ENCODE measurements at places on chromosomes 6 and 20.

- DNase-seq, result peak; percentile 97
Observed at GRCh38 chr6:166619912-166620311, 7.1 kb downstream of the RPS6KA2 start.

- DNase-seq, result peak; percentile 76
Observed at GRCh38 chr6:156658186-156658965, 118.8 kb upstream of the ARID1B start.

DNA sequence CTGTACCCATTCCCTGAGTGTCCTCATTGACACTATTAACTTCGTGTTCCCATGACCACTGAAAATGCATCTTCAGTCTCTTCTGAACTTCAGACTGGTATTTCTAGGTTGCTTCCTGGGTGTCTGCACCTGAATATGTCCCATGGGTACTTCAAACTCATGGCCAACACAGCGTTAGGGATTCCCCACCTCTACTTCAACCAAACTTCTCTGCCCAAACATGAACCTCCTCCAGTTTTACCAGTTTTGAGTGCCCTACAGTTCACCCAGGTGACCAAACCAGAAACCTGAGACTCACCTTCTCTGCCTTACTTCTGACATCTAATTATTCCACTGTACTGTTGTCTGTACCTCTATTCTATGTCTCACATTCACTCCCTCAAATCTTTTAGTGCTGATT, 99.5 kb upstream of the SUPT3H start:
- no peak for DNase-seq

GRCh38 chr6:15588971-15589634, 73.7 kb downstream of the DTNBP1 start:
- peak; percentile 55 for DNase-seq

- no peak for DNase-seq
Observed at GRCh38 chr20:17558154-17558940, 11.5 kb upstream of the DSTN start.

DNA sequence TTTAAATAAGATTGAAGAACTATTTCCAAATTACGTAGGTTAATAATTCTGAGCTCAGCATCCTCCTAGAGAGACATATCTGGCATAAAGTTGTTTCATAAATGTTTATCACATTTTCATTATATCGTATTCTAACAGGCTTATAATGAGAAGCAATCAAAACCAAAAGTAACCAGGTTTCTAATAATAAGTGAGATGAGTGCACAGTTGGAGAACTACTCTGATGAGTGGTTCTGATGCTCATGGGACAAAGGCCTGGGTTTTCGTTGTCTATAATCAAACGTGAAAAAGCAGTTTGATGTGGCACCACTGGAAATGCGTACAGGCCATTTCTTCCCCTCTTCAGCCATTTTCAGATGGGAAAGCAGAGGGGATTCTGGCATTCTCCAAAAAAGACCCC, 4.7 kb upstream of the SERPINB6 start:
- no peak for DNase-seq

GRCh38 chr6:73817253-73817652, 121.2 kb downstream of the CD109 start:
- no peak for DNase-seq

DNA sequence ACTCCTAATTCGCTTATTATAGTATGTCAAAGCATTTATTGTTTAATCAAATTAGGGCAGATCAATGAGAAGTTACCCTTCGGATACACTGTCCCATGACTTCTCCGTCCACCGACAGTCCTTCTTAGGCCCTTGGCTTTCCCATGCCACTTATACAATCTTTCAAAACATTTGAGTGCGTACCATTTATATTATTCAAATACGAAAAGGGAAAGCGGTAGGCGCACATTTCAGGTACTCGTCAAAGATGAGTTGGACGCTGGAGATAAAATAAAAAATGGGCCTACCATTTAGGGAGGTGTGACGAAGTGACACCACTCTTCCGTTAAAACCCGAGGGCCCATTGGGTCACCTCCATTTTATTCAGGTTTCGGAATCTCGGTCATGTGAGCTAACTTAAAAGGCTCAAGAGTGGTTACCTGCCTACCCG, 542 bp upstream of the AFG1L start:
- no peak for DNase-seq

DNA sequence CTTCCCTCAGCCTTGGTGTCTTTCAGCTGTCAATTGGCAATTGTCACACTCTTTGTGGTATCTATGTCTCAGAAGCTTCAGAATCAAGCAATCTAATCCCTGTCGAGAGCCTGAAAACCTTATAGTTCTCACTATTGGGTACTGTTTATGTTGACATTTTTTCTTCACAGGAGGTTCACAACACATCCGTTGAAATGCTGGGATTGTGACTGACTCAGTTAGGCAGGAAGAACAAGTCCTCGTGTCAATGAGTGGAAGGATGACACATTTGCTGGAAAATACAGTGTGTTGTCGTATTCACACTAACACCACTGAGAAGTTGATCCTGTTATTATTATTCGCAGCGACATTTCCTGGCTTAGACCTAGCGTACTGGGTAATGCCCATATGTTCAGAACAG, 163.9 kb upstream of the CITED2 start:
- no peak for DNase-seq

DNA sequence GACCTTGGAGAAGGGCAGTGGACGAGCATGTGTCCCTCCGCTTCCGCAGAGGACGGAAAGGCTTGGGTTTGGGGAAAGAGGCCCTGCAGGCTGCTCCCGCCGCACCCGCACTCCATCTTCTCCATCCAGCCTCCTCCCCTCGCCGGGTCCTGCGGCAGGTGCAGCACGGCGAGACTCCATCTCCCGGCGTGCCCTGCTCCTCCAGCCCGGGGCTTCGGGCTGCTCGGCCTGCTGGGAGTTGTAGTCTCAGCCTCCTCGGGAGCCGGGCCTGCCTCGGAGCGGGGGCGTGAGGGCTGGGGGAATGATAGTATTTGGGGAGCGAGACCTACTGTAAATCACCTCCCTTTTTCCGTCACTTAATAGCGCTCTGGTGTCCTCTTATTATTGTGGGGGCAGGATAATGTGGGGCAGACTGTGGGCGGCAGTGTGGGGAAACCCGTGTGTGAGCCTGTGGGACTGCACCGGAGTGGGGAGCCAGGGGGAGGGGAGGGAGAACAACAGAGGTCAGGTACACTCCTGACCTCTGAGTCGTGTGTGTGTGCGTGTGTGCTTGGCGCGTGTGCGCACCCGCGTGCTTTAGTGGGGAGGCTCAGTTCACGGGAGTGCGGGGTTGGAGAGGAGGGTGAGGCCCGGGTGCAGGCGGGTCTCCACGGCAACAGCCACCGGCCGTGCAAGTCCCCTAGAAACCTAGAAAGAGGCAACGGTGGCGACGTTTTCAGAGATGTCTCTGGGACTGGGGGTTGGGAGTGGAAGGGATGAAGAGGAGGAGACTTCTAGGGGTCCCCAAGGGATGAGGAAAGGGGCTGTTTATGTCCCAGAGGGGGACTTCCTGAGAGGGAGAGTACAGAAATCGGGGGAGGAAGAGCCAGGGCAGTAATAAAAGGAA, 4.1 kb downstream of the TTBK1 start:
- DNase-seq, result no peak

DNA sequence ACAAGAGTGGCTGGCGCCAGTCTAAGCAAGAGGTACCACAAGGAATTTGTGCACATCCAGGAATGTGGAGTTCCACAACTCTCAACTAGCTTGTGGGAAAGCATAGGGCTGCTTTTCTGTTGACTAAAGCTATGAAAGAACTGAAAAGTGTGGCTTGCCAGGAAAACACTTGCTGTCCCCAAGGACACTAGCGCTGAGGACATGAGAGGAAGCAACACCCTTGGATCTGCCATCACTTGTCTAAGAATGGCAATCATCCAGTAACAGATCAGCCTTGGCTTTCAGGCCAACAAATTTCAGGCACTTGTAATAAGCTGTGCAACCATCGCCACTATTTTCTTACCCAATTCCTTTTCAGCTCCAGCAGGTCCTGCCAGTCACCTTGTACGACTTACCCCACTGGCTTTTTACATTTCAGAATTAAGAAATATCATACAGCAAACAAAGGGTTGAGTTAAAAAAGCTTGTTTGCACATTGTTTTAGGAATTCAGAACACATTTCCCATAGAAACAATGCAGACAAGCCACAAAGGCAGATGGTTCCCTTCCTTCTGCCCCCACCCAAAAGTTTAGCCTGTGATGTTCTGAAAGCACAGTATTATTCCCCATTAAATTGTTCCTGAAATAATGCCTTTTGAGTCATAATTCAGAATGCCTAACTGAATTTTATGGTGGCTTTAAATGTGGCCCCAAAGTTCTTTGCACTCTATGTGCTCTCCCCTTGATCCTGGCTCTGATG, 57.9 kb upstream of the SSTR4 start:
- DNase-seq, result no peak

DNA sequence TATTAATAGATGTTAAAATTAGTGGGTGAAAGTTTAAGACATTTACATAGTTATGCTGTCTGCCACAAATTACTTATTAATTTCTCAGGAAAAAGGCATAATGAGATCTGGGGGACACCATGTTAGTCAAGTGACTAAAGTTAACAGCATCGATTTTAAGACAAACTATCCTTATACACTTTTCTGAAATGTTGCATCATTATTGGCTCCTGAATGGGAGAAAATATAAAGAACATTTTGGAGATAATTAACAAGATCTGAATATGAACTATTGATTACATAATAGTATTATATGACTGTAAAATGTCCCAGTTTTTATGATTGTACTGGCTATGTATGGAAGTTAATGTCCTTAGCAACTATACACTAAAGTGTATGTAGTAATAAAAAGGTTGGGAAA, 7.9 kb downstream of the OR2B3 start:
- no peak for DNase-seq

DNA sequence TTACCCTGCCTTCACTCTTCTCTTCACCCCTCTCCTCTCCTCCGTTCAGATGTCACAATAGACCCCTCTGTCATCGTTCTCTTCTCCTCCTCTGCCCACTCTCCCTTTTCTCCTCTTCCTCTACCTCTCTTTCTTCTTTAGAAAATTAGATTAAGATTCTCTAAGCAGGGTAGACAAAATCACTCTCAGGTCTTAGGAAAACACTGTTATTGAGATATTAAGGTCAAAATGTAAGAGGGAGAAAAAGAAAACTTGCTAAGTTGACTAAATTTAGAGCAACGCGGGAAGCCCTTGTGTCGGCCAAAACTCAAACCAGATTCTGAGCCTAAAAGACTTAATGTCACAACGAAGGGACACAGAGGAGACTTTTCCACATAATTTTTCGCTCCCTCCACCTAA, 22.1 kb upstream of the ZNF184 start:
- DNase-seq, result no peak

DNA sequence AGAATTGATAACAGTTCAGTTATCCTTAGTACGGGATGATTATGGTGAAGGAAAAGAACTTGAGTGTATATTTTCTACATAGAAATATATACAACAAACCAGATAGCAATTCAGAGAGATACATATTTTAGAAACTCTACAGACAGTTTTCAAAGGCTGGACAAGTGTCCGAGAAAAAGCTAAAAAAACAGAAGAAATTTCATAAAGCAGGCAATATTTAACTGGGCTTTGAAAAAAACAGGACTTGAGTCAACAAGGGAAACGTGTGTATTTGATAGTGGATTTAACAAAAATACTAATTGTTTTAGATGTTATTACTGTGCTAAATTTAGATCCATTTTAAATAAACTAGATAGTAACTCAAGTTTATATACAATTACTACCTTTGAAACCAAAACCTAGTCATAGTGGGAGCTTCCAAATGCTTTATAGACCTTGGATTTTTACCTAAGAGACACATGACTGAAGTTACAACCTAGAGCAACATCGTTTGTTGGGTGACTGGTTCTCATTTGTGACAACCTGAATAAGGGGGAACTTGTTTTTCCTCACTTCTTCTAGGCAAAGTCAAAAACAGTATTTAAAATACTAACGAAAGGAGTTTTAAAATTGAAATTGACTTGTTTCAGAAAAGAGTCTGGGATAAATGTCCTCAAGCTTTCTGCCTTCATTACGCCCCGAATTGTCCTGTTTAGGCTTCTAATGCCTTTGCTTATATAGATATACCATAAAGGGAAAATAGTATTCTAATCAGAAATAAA, 116.7 kb upstream of the PRSS16 start:
- DNase-seq, result no peak

GRCh38 chr20:16178546-16179135, 394.6 kb downstream of the KIF16B start:
- DNase-seq, result no peak

GRCh38 chr6:129342243-129342642, 367.7 kb downstream of the ARHGAP18 start:
- DNase-seq, result no peak

DNA sequence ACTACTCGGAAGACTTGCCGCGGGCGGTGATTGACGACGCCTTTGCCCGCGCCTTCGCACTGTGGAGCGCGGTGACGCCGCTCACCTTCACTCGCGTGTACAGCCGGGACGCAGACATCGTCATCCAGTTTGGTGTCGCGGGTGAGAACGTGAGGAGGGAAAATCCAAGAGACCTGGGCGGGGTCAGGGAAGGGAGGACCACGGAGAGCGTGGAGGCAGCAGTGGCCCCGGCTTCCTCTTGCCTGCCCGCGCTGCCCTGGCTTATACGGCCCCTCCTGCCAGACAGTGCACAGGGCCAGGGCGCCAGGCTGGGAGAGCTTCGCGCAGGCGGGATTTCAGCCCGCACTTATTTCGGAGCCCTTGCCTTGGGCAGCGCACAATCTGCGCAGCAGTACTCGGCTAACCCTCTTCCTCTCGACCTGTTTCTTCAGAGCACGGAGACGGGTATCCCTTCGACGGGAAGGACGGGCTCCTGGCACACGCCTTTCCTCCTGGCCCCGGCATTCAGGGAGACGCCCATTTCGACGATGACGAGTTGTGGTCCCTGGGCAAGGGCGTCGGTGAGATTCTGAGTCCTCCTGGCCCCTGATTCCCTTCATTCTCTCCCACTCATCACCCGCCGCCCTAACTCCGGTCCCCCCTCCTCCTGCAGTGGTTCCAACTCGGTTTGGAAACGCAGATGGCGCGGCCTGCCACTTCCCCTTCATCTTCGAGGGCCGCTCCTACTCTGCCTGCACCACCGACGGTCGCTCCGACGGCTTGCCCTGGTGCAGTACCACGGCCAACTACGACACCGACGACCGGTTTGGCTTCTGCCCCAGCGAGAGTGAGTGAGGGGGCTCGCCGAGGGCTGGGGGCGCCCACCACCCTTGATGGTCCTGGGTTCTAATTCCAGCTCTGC, 2.0 kb downstream of the MMP9 start:
- no peak for DNase-seq

Measured in AG04449 (cell line).